ENCODE measurements at places on chromosomes 11 and 22.

GRCh38 chr11:94577841-94578240, 10.7 kb downstream of the PIWIL4 start:
- no peak for DNase-seq

- DNase-seq = no peak
These were observed 412.7 kb downstream of the SOX6 start for GRCh38 chr11:15943418-15944197.

- peak; percentile 76 for DNase-seq
These were observed 22.8 kb downstream of the ARRB1 start for GRCh38 chr11:75328426-75329277.

- no peak for DNase-seq
These were observed 27.6 kb downstream of the DBX1 start for GRCh38 chr11:20132667-20133039.

DNA sequence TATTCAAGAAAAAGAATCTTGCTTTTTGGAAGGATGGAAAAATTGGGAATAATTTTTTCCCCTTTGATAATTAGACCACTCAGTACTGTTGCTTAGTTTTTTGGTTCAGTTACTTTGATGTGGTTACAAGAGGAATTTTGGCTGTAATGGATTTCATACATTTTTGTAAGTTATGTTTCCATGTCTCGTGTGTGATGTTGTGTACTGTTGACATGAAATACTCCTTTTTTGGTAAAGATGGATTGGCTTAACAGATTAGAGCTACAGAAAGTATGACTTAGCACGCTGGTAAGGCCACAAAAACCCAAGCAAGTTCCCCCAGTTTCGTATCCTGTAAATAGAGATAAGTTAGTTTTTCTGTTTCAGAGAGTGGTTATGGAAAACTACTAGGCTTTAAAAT, 11.9 kb downstream of the TBCEL start:
- DNase-seq = no peak

DNA sequence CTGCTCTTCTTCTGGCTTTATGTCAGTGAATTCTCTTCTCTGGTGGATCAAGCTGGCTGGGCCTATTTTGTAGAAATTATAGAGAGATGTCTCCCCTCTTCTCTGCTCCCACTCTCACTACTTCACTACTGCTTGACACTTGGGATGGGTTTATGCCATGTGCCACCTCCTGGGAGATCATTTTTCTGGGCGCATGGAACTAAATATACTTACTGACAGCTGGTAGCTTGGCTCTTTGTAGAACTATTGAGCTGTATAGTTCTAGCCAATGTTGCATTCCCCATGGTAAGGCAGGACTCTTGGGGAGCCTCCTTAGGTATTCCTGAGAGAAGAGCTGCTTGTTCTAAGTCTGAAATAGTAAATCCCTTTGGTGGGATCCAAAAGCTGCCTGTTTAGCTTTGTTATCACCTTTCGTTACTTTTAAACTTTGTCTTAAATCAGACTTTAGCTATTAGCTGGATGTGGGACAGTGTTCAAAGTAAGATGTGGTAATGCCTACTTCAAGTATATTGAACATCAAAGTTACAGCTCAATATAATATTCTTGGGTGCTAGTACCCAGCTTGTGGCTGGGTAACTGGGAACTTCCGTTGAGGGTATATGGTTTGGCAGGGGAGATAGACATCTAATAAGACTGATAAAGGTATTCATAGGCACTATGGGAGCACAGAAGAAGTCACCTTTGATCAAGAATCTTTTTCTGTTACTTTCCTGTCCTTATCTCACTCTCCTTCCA, 87.5 kb upstream of the RRM1 start:
- DNase-seq = no peak

DNA sequence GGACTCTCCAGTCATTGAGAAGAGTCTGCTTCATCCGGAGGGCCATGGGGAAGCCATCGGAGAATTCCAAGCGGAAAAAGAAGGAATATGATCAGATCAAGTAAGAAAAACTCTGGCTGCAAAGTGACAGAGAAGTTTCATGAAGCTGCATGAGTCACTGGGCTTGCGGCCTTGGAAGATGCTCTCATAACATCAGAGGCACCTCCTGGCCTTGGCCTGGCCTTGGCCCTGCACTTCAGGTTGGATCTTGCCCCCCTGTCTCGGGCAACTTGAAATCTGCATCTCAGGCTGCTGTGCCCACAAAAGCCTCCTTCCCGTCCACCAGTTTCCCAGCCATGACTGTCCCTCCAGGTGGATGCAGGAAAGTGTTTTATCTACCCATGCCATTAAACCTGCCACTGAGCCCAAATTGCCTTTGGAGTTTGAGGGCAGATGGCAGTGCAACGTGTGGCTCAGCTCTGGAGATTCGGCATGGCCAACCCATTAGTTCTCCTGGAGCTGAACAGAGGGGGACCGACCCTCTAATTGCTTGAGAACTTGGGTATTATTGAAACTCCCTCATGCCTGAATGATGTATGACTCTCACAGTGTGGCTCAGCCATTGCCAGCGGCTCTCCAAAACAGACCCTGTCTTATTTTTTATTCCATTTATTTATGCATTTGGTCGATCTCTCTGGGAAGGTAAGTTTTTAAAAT, 66.7 kb downstream of the SEZ6L start:
- no peak for DNase-seq

- no peak for DNase-seq
These were observed 38.8 kb downstream of the TXN2 start for GRCh38 chr22:36442506-36443197.

- DNase-seq = no peak
These were observed 12.7 kb upstream of the MIEF1 start for GRCh38 chr22:39489094-39490068.

DNA sequence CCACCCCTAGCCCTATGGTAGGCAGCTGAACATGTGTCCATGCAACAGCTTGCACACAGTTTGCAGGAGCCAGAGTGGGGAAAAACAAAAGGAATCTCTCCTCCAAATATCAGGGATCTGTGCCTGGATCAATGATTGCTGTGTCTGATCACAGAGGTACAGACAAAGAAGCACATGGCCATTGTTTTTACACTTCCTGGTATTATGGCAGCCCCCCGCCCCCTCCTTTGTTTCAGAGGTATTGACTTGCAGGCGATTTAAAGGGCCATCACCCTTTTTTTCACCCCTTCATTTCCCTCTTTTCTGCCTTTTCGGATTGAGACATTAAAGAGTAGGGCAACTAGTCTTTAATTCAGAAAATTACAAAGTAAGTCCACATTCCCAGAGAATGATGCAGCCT, 453.0 kb upstream of the LUZP2 start:
- DNase-seq = no peak

DNA sequence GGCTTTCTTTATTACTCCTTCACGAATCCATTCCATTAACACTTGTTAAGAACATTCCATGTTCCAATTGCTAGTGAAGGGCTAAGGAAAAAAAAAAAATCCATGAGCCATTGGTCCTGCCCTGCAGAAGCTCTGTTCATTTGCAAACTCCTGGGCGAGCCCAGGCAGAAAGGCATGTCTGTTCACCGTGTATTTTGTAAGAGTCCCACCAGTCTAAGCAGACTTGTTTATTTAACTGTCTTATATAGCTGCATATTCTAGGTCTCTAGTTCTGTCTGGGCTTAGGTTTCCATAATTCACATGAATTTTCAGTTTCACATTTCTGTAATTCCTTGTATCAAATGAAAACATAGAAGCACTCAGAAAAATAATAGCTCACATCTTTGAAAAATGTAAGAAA, 97.4 kb upstream of the POU2AF2 start:
- no peak for DNase-seq

DNA sequence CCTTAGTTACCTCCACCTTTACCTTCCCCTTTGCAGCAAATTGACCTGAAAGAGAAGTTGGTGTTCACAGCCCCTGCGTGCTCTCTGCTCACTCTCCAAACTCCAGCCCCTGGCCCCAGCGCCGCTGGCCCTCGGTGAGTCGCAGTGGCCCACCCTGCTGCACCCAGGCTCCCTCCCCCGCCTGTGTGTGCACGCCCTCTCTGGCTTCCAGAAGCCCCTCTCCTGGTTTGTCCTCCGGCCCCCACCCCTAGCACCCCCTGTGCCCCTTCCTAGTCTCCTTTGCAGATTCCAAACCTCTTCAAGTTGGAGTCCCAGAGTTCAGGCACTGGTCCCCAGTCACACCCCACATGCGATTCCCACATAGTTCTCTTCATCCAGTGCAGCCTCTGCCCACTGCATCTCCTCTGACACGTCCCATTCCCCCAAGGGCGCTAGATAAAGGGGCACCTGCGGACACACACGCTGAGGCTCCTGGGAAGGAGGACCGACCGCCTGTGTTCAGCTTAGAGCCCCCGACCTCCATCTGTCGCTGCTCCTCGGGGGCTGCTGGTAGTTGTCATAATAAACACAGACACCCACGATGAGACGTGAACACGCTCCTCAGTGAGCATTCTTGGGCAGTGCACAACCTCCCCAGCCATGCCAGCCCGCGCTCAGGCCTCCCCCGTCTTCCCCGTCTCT, 1.5 kb upstream of the PHRF1 start:
- DNase-seq = no peak

DNA sequence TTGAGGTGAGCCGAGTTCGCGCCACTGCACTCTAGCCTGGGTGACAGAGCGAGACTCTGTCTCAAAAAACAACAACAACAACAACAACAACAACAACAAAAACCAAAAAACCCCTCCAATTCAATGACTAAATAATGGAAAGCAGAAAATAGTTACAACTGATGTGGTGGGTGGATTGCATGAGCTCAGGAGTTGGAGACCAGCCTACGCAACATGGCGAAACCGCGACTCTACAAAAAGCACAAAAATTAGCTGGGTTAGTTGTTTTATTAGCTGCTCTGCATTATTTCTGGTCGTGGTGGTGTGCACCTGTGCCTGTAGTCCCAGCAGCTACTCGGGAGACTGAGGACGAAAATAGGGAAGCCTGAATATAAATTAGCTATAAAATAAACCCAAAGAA, 2.6 kb upstream of the PATL1 start:
- no peak for DNase-seq

DNA sequence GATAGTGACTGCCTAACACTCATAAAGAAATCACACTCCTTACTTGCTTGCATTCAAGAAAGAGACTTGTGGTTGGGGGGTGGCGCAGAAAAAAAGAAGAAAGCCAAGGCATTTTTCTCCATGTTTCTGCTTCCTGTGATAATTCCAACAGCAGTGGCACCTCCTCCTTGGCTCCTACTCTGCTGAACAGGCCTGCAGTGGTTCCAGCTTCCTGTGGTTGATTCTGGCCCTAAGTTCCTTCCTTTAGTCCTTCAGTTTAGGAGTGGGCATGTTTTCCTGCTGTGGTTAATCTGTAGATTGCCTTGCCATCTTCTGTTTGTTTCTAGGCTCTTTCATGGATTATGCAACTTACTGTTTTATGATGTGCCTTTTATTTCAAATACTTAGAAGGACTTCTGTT, 940.4 kb downstream of the DLG2 start:
- DNase-seq = no peak

DNA sequence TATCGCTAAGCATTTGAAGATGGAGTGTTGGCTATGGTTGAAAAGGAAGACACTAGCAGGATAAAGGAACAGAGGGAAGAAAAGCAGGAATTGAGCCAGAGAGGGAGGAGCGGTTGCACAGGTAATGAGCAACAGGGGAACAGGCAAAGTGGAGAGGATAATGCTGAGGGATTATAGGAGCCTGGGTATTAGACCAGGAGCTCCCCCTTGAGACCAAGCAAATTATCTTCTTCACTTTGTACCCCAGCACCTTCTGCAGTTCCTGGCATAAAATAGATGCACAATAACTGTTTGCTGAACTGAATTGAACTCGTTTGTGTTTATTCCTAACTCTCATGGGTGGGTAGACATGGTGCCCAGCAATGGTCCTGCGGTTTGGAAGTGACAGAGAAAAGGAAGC, 54.6 kb upstream of the OR5P2 start:
- DNase-seq = no peak

GRCh38 chr11:75768909-75769771, 562 bp downstream of the DGAT2 start:
- DNase-seq = no peak

GRCh38 chr22:42308892-42309468, 38.5 kb upstream of the TCF20 start:
- no peak for DNase-seq

GRCh38 chr11:114614127-114614720, 18.6 kb upstream of the NXPE4 start:
- no peak for DNase-seq

DNA sequence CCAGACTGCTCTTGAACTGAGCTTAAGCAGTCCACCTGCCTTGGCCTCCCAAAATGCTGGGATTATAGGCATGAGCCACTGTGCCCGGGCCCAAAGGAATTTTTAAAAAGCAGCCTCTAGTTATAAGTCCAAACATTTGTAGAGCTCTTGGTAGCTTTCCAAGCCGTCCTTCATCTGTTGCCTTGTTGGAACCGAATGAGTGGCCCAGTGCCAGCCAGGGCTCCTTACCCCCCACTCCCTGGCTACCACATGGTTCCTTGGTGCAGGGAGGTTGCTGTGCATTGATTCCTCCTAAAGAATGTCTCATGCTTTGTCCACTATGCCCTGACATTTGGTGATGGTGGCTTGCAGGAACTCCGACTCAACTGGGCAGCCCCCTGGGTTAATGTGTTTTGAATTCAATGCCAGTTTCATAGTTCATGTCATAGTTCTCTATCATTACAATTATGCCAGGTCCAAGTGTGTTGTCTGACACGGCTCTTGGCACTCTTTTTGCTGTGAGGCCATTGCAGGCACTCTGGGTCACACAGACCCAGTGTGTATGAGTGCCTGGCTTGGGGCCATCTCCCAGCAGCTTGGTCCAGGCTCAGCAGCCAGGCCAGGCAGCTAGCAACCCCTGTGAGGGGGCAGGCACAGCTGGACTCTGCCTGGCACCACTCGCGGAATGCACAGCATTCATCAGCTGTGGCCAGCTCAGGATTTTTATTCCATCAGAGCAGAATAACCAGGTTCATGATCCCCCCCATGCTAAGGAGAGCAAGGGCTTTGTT, 13.3 kb upstream of the MICALL1 start:
- no peak for DNase-seq

DNA sequence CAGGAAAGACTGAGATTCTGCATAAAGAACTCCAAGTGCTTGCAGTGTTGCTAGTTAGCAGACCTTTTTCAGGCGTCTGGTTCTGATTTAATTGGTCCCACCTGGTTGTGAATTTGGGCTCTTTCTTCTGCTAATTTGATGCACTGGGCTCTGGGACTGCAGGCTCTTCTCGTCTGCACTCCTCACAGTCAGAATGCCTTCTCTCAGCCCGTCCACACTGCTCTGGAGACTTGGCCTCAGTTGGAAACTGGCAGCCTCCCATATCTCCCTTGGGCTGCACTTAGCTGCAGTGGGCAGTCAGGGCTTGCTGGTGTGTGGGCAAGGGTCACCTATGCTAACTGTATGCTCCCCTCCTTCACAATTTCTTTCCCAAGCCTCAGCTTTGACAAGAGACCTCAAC, 1.5 kb downstream of the TRIM6 start:
- DNase-seq = no peak

- no peak for DNase-seq
These were observed 178.6 kb upstream of the NARS2 start for GRCh38 chr11:78753297-78753696.

DNA sequence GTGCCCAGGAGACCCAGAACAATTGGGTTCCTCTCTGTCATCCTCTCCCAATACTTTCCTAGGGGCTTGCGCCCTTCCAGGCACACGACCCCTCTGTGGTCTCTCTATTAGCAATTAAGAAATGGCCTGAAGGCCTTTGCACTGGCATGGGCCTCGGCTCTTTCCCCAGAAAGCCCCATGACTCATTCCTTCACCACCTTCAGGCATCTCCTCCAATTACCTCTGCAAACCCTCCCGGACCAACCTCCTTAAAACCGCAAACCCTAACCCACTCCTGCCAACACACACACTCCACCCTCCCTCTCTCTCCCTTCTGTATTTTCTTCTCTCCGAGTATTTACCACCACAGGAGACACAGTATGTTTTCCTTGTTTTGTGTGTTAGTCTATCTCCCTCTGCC, 36.7 kb downstream of the LARGE1 start:
- DNase-seq = no peak

GRCh38 chr22:23438216-23438615, 141.9 kb downstream of the IGLL1 start:
- no peak for DNase-seq

Measured in fibroblast of mammary gland (primary cell).